Renal cortex interstitium (tissue), 15 donors: ENCODE measurements at places on chromosomes 1 and 21. TPM values are rescaled to one million over a fixed set of nuclear protein-coding genes. Genes with fewer than 3 reads are reported as not detected.

Gene KRTAP10-5
- not detected for polyA plus RNA-seq

Gene TAS1R3
- 0.47 TPM for polyA plus RNA-seq

Gene CLK2
- polyA plus RNA-seq = 96.6 TPM

Gene IVL
- polyA plus RNA-seq = 0.16 TPM

GRCh38 chr21:17044696-17045095 is 468.1 kb upstream of the CXADR start:
- DNase-seq = no peak

DNA sequence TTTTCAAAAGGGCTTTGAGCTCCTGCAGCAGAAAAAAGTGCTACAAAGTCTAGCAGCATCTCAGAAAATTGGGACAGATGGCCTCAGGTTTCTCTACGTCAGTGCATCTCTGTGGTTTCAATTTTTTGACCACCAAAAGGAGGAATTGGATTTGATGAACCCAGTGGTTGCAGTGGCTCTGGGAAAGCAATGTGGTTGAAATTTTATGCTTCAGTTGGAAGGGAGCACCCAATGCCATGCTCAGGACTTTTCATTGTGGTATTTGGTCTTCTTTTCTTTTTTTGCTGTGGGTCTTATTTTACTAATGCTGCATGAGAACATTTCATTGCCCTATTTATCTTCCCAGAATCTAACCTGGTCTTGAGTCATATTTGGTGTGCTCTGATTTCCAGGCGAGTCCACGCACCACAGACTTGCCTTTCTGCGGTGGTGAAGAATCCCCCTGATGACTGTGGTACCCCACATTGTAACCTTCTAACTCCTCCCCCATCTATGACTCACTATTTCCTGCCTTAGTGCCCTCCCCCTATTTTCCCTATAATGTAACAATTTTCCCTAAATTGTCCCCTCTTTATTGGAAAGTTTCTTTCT is 56.7 kb downstream of the S1PR1 start:
- DNase-seq = no peak
